DMS79 treated with DMSO at 0.1 percent for 48 hours (cell line): ENCODE measurements at places on chromosomes 16 and 17.

DNA sequence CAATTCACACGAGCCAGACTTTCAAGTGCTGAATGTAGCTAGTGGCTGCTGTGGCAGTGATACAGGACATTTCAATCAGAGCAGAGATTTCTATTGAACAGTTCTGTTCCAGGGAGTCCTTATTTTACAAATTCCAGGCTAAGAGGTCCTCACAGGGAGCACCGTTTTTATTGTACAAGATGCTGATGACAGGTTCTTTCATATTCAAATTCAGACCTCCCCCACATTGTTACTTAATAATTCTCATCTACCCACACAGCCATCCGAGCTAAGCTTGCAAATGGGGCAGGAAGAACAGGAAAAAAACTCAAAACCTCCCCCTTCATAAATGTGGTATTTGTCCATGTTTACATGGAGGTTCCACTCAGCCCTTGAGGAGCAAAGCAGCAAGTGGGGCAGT, 9.8 kb downstream of the GABARAPL2 start:
- DNase-seq, result no peak

GRCh38 chr17:38451840-38452529, 23.7 kb downstream of the ARHGAP23 start:
- no peak for DNase-seq

DNA sequence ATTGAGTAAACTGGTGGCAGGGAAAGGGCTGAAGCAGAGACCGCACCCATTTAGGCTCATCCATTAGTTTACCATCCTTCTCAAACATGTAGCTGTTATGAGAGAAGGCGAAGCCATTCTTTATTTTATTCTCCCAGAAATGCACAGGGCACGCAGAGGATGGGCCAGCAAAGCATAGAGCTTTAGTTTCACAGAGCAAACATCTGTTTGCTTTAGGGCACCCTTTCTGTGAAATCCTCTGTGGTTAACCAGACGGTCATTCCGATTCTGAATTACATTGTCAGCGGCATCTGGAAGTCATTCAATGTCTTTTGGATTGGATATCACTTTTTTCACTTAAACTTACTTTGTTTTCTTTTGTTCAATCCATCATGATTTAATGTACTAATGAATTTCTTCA, 96.0 kb downstream of the TOX3 start:
- DNase-seq, result no peak

- peak; percentile 47 for DNase-seq
These were observed 4.4 kb upstream of the ARMC7 start for GRCh38 chr17:75105126-75106080.

GRCh38 chr16:9602189-9602588, 510.7 kb downstream of the HAPSTR1 start:
- DNase-seq, result no peak

- DNase-seq, result peak; percentile 3
These were observed 89.1 kb upstream of the NOL11 start for GRCh38 chr17:67628580-67629013.

GRCh38 chr17:50270435-50271362, 3.6 kb upstream of the TMEM92 start:
- DNase-seq, result no peak

DNA sequence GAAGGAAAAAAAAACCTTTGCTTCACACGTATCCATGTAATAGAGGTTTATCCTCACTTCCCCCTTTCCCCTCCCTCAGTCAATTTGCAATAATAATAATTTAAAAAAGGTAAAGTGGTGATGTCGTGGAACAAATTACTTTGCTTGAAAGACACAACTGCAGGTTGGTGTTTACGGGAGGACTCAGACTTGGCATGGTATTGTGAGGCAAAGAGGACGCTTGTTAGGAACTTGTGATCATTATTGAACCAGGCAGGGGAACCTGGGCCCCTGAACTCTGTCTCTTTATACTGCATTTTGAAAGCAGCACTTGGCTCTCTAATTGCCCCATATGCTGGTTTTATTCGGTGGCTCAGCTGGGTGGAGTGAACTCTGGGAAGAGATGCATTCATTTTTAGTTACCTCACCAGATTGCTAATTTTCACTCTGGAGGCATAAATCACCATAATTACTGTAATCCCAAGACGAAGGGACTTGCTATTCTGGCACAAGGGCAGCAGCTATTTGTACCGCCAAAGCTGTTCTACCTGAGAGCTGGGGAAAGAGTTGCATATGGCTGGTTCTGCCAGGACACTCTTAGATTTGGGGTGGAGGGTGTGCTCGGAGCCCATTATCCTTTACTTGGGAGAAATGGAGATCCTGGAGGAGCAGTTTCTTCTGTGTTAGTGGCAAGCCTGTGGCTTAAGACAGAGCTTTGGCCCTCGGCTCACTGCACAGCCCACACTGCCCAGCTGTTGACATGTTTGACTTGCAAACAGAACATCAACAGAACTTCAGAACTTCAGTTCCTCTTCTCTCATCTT, 5.7 kb upstream of the DHX8 start:
- no peak for DNase-seq

DNA sequence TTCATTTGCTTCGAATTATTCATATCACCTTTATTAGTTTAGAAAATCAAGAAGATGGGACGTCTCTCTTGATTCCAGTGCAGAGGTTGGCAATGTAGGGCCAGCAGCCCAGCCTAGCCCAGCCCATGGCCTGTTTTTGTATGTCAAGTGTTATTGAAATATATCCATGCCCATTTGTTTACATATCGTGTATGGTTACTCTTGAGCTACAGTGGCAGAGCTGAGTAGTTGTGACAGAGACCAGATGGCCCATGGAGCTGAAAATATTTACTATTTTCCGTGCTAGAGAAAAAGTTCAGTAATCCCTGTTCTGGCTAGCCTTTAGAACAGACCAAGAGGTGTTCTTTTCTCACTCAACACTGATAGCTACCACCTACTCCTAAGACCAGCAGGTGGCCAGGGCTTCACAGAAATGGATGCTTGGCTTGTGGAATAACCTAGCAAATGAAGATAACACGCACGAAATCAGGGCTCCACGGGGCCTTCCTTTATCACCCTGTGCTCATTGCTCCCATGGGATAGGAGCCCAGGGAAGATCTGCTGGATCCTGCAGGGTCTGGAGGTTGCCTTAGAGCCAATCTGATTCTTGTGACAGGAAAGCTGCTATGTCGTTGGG, 123.2 kb upstream of the ANKFN1 start:
- no peak for DNase-seq

DNA sequence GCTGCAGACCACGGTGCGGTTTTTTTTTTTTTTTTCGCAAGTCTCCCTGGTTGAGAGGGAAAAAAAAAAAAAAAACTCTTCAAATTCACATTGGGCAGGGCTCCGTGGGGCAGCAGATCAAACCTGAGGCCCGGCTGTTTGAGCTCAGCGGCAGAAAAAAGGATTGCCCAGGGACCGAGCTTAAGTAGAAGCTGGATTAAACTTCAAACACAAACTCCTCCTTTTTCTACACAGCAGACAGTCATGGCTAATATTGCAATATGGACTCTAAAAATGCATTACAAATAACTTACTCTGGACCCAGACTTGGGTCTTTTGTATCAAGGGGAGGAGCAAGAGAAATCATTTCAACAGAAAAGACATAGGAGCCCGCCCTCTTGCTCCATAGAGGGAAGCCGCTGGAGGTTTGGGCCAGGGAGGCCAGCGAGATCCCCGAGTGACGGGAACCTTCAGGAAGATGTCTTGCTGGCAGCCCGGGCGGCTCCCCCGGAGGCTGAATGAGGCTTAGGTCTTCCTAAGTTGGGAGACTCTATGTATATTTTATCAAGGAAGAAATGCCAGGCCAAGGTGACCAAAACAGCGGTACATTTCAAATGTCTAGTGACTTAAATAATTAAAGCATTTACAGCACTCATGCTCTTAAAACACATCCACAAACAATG, 167.7 kb downstream of the ZNF423 start:
- no peak for DNase-seq

DNA sequence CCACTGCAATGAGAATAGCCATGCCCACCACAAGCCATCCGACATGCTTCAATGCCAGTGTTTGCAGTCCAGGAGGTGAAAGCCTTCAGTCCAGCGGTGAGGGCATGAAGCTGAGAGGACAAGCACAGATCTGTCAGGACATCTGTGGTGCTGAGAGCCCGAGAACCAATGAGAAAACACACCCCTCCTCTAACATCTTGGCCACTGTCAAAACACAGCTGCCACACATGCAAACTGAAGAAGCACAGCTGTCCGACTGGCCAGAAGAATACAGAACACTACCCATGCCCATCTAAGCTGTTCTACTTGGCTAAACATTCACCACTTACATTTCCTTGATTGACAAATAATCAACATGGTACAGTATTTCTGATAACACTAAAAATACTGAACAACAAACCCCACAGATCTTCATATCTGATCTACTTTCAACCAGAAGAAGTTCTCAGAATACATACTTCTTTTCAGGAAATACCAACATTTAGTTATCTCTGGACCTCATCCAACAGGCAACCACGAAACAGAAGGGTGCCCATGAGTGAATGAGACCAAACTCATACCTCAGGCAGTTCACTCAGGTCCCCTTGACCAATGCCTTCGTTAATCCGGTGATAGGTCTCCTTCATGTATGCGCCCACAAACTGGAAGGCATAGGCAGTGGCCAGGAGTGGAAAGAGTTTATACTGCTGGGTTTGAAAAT, 10.2 kb upstream of the FBF1 start:
- DNase-seq, result no peak

DNA sequence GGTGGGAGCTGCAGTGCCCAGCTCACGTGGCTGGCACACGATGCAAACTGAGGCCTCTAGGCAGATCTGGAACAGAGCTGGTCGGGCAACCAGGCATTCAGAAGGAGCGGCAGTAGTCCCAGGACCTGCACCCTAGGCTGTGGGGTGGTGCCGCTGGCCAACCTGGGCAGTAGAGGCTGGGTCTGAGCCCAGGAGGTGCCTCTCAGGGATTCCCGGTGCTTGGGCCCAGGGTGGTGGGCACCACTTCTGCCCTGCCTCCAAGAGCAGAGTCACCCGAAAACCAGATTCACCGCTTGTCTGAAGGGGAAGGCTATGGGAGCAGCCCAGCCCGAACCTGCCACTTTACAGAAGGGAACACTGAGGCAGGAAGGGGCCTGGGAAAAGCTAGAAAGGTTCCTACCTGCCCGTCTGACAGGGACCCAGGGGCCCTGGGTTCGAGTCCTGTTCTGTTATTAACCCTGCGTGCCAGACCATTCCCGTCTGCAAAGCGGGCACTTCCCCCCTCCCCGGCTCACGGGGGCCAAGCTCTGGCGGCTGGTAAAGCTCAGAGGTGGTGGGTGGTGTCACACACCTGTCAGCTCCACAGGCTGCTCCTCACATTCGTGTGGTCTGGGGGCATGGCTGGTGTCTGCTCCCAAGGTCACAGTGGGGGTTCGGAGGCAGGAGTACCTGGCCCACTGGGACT, 16.9 kb downstream of the GLIS2 start:
- DNase-seq, result no peak

GRCh38 chr16:64211331-64211730, 910.5 kb downstream of the CDH11 start:
- DNase-seq, result no peak

GRCh38 chr16:54987081-54987480, 56.4 kb downstream of the IRX5 start:
- DNase-seq, result no peak

GRCh38 chr16:57617604-57618111, 10.8 kb upstream of the ADGRG1 start:
- DNase-seq, result no peak

GRCh38 chr16:31010585-31011325, at the start of gene STX1B:
STX1B (minus strand) TSS chr16:31010638; CDS start chr16:31010396, 242 bp downstream.
- DNase-seq, result peak; percentile 51

GRCh38 chr17:16243385-16243784, 26.4 kb downstream of the PIGL start:
- DNase-seq, result no peak

- DNase-seq, result no peak
These were observed 72.3 kb downstream of the SEC14L1 start for GRCh38 chr17:77212833-77213777.

GRCh38 chr17:7922845-7923628, 6.6 kb downstream of the KCNAB3 start:
- DNase-seq, result peak; percentile 67
